Stimulated activated CD4-positive, alpha-beta T cell treated with anti-CD3 and anti-CD28 coated beads, TNF-alpha, amount 100 ng/mL, for 48 hours (primary cell): ENCODE measurements at places on chromosomes 12 and 14.

GRCh38 chr12:92295523-92295922, 149.9 kb upstream of the BTG1 start:
- DNase-seq, result no peak

GRCh38 chr14:90870950-90871604, 54.8 kb upstream of the TTC7B start:
- no peak for DNase-seq

- no peak for DNase-seq
Observed at GRCh38 chr14:93295541-93296220, 37.2 kb downstream of the BTBD7 start.

DNA sequence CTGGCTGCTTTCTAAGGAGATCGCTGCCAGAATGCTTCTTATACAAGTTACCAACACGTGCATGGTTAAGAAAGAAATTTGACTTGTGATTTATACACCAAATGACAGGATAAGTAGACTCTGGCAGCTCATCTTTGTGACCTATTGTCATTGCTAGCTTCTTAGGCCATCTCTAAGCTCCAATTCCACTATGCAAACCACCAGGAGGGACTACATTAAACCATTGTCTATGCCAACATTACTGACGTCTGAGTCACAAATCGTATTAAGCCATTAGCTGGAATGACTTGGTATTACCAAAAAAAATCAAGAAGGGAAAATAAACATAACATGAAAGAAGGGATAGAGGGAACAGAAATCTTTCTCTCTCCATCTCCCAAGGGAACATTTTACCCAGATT, 15.8 kb upstream of the VPS33A start:
- no peak for DNase-seq

DNA sequence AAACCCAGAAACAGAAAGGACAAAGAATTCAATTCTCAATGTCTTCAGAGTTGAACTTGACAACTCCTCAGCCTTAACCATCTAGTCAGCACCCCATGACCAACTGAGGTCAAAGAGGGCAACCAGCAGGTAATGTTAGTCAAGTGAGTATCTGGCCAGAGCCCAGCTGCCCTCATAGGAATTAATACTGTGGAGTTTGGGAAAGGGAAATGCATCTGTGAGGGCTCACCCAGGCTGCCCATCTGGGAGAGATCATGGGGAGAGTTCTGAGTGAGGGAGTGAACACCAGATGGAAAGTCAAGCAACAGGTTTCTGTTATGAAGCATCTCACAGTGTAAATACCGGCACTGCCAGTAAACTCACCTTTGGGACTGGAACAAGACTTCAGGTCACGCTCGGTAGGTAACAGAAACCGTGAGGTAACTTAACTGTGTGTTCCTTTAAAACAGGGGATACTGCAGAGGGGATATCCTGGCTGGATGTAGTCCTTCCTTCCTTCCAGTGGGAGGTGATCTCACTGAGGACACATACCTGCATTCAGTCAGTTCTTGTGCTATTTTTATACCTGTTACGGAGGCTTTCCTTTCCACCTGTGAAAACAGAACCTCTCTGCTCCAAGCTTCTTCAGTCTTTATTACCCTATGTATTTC, 94.4 kb downstream of the DAD1 start:
- DNase-seq, result no peak

DNA sequence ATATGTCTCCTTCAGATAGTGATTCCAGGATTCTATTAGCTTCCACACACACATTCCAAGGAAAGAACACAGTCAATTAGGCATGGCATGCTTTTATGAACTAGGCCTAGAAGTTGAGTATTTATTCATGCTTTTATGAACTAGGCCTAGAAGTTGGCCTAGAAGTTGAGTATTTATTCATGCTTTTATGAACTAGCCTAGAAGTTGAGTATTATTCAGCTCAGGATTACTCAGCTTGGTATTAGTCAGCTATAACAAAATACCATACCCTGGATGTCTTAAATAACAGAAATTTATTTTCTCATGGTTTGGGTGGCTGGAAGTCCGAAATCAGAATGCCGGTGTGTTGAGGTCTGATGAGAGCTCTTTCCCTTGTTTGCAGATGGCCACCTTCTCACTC, 442.7 kb upstream of the FLRT2 start:
- no peak for DNase-seq

DNA sequence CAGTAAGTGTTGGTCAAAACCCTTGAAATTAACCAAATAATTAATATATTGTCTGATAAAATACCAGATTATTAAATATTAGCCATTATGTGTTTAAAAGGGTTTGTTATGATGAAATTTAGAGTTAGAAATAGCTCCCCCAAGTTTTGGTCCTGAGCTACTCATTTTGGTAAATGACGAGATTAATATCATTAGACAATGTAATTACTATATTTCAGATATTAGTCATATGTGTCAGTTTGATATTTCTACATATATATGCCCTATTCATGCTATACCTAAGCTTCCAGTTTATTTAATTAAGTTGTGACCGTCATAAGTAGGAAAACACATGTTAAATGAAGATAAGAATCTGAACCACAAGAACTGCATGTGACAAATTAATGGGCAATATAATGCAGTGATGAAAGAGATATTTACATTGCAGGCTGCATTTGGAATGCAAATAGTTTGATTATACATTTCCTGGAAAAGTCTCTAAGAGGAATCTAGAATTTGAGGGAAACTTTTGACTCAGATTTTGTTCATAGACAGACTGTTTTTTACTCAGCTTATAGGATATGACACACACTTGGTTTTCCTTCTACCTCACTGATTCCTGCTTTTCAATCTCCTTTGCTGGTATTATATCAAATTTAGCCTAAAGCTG, 70.5 kb downstream of the TBC1D30 start:
- no peak for DNase-seq

DNA sequence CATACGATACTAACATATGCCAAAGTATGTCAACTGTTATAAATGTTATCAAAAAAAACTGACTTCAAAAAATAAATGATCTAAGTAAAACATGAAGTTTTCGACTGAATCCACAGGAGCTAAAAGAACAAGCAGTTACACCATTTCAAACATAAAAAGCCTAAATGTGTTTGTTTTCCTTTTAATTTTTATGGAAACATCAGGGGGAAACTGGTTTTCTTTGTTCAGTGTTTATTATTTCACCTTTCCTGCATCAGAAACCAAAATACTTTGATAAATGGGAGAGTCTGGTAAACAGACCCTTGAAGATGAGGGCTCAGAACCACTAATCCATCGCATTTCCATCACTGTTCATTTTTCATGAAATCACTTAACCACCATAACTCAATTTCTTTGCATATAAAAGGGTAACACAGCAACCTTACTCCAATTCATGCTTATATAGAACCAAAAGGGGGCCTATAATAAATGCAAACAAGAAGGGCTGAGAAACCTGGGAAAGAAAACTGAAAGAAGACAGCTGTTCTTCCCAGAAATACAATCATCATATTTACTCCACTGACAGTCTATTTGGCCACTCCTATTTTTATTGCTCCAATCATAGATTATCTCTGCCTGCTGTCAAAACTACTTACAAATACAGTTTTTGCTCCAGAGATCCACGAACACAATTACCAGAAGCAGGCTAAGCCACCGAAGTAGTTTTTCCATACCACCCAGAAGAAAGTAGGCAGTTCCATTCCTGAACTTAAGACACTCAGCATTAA, 17.0 kb downstream of the FGD6 start:
- no peak for DNase-seq
